Midbrain (tissue), 1 donor: ENCODE measurements at places on chromosomes 2 and 18.
A peak's percentile ranks its signal among the peaks of the same experiment; 100 is the strongest.

- no peak for DNase-seq
Measured at GRCh38 chr2:198657512-198658121, 800.1 kb downstream of the SATB2 start.

GRCh38 chr2:204197336-204198005 is 260.9 kb downstream of the ICOS start:
- peak; percentile 0 for DNase-seq

DNA sequence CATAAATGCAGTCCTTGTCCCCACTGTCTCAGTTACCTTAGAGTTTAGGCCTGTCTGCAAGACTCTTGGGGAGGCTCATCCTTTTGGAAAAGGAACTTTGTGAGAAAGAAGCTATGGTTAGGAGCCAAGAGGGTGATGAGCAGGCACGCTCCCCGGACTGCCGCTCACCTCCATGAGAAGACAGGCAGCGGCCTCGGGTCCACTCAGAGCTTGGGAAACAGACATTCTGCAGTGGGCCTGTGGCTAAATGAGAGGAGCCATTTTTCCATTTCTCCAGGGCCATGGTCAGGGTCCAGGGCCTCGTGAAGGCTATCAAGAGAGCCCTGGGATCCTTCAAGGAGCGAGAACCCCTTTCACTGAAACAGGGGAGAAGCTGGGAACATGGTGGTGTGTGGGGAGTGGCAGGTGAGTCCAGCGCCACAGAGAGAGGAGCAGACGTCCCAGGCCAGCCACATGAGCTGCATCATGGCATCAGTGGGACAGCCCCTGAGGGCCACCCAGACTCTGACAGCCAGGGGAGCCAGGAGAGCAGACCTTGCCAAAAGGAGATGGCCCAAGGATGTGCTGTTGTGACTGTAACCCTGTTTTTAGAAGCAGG is 4.0 kb upstream of the TEX51 start:
- no peak for DNase-seq

DNA sequence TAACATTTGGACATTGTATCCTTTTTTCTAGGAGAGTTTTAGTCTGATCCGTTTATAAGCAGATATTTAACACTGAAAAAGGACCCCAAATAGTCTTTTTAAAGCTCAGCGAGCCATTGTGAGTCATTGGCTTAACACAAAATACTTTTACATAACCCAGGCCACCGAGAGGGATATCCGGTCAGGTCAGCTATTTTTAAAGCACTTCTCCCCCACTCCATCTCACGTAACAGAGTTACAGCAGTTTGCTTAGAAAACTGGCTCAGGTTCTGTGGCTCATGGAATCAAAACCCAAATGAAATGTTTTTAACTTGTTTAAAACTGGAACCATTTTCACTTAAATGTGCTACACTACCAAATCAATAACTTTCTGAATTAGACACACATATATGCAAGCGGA is 23.9 kb downstream of the COL4A3 start:
- no peak for DNase-seq

DNA sequence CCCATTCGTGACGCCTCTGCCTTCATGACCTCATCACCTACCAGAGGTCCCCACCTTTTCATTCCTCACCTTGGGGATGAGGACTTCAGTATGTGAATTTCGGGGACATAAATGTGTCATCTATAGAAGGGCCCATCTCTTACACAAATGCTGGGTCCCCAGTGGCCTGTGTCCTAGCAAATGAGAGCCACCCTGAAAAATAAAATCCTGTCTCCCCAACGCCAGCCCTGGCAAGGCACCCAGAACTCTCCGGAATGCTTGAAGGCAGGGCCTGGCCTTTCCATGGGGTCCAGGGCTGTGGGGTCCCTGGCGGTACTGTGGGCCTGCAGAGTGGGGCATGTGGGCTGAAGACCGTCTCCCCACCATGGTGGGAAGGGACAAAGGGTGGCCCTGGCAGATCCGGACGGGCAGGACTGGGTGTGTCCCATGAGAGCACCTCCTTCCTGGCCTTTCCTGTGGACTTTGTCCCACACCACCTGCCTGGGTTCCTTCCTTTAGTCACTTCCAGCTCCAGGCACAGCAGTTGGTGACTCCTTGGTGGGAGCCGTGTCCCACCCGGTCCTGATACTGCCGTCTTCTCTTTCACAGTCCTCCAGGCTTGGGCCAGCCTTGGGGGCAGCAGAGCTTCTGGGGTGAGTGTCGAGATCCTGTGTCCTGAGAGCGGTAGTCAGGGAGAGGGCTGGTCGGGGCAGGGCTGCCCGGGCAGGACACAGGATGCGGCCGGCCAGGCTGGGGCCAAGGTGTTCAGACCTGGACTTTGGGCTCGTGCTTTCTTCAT is 18.6 kb downstream of the CAPN10 start:
- DNase-seq = no peak

GRCh38 chr2:73983322-73984202 is 1.1 kb upstream of the TET3 start:
- no peak for DNase-seq

DNA sequence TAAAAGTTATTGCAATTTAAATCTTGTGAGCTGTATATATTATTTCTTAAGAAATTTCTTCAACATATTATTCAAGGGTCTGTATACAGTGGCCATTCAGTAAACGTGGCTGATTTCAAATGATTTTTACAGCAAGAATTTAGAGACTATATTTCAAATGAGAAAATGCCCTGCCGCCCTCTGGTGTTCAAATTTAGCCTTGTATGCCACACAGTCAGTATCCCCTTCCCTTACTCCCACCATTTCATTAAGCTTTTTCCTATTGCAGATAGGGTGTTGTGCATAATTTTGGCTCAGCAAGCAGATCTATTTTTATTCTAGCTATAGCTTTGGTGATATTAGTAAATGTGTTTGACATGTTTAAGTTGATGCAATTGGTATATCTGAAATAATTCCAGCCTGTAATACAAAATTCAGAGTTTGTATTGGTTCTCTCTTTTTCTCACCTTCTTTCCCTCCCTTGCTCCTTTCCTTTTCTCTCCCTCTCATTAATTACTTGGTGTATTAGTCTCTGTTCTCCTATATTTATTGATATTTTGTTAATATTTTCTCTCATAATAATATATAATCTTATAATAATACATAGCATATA is 22.8 kb upstream of the SCN7A start:
- DNase-seq = peak; percentile 15

DNA sequence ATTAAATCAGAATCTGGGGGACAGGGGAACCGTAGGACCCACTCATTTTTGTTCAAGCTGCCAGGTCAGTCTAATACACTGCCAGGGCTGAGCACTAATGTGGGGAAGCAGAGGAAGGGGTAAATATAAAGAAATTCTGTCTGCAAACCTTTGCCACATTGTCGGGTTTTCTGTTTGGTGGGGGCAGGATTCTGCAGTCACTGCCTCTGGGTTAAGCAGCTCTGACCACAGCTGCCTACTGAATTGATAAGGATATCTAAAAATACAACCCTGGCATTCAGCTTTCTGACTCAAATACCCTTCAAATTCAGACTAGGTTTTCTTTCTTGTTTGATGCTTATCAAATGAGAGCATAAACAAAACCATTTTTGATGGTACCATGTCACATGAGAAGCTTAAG is 6.0 kb downstream of the DNER start:
- DNase-seq = no peak

GRCh38 chr2:33118651-33119050 is 171.9 kb downstream of the LTBP1 start:
- DNase-seq = no peak

- no peak for DNase-seq
Measured at GRCh38 chr2:174572556-174572955, 25.0 kb downstream of the WIPF1 start.

DNA sequence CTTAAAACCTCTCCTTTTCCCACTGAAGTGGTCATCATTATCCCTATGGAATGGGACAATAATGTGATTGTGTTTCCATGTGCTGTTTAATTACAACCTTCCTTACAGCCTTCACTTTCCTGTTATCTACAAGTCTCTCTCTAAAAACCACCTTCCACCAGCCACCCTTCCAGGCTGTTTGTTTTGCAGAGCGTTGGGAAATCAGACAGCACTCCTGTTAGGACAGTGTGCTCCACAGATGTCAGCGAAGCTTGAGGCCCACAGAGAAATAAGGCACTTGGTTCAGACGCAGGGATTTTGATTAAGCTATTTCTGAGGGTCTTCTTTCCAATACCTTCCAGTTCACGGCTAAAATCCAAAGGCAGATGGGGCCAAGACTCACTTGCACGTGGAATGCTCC is 32.3 kb upstream of the ASPRV1 start:
- DNase-seq = no peak

- DNase-seq = no peak
Measured at GRCh38 chr2:219553168-219553417, 9.3 kb downstream of the TMEM198 start.

GRCh38 chr18:50751947-50752346 is 67.9 kb downstream of the MRO start:
- no peak for DNase-seq

- DNase-seq = no peak
Measured at GRCh38 chr2:11248-11941, 34.9 kb downstream of the FAM110C start.

DNA sequence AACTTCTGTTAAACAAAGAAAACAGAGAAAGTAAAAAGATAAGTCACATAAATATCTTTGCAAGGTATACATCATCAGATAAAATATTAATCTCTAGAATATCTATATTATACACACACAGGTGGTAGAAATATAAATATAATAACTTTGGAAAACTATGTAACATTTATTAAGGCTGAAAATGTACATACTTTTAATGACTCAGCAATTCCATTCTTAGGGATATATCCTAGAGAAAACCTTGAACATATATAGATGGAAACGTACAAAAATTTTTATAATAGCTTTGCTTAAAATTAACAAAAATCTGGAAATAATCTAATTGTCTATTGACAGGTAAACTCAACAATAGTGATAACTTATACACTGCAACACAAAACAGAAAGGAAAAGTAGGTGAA is 381.3 kb downstream of the GPD2 start:
- DNase-seq = no peak

- no peak for DNase-seq
Measured at GRCh38 chr2:127575941-127576432, 40.5 kb downstream of the MYO7B start.

GRCh38 chr2:117774716-117775115 is 39.8 kb upstream of the DDX18 start:
- no peak for DNase-seq

- DNase-seq = no peak
Measured at GRCh38 chr2:6064757-6065156, 372.6 kb downstream of the SOX11 start.

DNA sequence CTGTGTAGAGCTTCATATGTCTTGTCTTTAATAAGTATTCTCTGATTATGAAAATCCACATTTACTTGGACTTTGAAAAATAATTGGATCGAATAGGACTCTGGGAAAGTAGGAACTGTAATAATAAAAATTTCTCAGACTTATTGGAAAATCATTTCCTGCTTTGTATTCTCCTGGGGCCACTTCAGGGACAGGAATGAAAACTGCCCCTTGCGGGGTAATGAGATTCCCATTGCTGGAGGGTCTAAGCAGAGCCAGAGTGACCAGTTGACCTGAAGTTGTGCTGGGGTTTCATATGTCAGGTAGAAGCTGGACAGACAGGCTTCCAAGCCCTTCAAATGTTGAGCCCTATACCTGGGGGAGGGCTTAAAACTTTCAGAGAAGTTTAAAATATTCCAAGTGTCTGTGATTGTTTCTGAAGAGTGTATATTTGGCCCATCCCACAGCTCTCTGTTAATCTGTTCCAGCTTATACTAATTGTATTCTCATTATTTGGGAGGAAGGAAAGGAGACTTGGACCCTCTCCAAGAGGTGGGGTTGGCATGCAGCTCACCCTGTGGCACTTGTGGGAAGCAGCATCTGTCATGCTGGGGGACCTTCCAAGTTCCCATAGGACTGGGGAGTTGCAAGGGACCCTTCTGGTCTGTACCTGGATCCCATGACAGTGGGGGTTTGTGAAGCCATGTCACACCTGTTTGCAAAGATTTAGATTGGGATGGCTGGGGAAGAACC is 268.7 kb upstream of the ATP5MC3 start:
- DNase-seq = no peak

- DNase-seq = peak; percentile 9
Measured at GRCh38 chr2:239329284-239329971, 71.4 kb downstream of the HDAC4 start.

GRCh38 chr18:22204214-22204536 is 34.8 kb downstream of the GATA6 start:
- DNase-seq = no peak

- no peak for DNase-seq
Measured at GRCh38 chr2:64396551-64396950, 57.4 kb upstream of the LGALSL start.

DNA sequence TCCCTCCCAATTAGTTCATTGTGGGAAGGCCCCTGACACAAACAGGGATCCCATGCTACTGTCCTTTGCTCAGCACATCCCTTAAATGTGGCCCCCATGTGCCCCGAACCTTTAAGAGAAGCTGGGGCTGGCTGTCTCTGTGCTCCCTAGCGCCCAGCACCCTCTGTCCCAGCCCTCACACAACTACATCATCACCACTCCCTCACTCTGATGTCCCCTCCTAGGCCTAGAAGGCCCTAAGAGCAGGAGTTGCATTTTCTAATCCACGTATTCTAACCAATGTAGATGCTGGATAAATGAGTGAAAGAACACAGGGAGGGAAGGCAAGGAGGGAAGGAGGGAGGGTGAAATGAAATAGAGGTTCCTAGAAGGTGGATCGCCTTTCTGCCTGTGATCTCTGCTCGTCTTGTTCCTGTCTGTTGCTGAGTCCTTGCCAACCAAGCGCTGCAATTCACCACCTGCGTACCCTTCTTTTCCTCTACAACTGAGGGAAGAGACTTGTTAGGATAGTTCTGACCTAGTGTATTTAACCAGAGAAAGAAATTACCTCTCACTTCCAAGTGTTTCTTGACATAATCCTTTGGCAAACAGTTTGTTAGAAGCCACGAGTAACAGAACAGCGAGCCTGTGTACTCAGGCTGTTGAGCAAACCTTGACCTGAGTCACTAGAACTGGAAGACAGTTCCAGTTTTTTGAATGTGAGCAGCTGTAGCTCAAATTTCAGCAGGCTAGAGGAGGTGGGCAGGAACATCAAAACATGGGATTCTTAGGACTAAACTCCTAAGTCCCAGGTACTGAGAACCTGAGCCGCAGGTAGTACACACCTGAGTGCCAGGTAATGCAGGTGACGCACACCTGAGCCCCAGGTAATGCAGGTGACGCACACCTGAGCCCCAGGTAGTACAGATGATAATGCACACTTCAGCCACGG is 181.5 kb upstream of the ID2 start:
- no peak for DNase-seq

DNA sequence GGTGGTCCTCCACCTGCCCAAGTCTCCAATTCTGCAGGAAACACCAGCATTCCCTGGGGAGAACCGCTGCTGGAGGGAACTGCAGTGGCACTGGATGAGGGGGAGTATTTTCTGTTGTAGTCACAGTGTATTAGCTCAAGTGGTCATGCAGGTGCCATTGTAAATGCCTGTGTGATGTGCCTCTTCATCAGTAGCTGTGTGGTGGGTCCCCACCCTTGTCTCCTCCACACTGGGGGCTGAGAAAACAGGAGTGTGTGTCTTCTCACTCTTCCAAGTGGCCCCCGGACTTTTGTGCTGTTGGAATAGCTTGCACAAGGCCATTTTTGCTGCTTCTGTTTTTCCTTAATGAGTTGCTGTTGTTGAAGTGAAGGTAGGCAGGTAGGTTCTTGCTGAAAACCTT is 8.7 kb downstream of the NCK2 start:
- DNase-seq = no peak
